ENCODE measurements at places on chromosomes 7 and 10. TPM values are rescaled to one million over a fixed set of nuclear protein-coding genes. Genes with fewer than 3 reads are reported as not detected.

- DNase-seq = no peak
These were observed 32.3 kb downstream of the ATRNL1 start for GRCh38 chr10:115125505-115125904.

DNA sequence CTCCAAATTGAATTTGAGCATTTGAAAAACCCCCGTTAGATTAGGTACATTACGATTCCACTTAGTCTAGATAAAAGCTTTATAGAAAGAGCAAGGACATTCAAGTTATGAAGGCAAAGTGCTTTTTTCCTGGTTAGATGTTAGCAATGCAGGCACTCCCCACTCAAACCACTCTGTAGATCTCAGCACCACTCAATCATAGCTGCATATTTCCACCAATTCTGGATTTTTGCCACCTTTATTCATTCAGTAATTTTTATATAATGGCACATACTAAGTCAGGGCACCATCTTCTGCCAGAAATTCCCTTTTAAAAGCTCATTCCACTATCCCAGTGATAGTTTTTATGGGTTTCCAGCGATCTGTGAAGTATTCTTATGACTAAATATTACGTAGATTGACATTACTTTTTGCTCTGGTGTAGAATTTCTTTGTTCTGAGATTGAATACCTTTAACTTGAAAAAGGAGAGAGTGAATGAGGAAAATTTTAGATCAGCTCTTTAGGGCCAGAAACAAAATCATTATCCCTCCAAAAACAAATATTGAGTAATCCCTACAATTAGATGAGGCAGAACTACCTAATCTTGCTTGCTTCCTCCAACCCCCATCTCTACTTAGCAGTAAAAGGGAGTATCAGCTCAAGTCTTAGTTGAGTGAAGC, 51.6 kb downstream of the RNLS start:
- DNase-seq = no peak

GRCh38 chr7:753190-753589, 26.1 kb upstream of the PRKAR1B start:
- no peak for DNase-seq

DNA sequence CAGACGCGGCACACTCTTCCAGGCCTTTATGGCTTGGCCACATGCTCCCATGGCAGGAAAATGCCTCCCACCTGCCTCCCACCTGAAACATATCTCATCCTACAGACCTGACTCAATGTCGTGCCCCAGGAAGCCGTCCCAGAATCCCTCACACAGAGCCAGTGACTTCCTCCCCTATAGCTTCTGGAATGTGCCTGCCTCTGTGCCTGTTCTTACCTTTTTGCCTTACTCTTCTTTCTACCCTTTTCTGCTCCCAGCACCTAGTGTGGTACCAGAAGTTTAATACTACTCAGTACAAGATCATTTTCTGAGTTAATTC, 123.9 kb upstream of the STK17A start:
- no peak for DNase-seq

GRCh38 chr10:111037858-111038257, 39.0 kb upstream of the ADRA2A start:
- DNase-seq = no peak

DNA sequence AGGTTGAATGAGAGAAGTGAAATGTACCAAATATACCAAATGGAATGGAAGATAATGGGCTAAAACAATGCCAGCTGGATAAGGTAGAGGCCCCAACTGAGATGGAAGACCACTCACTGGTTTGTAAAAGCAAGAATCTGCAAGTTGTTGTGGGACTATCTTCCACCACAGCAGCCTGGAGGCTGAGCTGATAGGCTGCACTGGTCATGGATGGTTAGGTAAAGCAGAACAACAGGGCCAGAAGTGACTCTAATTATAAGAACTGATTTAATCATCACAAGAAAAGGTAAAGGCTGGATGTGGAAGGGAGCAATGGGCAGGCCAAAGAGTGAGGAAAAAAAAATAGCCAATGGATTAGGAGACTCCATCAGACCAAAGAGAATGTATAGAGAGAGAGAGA, 11.8 kb downstream of the TFEC start:
- no peak for DNase-seq

DNA sequence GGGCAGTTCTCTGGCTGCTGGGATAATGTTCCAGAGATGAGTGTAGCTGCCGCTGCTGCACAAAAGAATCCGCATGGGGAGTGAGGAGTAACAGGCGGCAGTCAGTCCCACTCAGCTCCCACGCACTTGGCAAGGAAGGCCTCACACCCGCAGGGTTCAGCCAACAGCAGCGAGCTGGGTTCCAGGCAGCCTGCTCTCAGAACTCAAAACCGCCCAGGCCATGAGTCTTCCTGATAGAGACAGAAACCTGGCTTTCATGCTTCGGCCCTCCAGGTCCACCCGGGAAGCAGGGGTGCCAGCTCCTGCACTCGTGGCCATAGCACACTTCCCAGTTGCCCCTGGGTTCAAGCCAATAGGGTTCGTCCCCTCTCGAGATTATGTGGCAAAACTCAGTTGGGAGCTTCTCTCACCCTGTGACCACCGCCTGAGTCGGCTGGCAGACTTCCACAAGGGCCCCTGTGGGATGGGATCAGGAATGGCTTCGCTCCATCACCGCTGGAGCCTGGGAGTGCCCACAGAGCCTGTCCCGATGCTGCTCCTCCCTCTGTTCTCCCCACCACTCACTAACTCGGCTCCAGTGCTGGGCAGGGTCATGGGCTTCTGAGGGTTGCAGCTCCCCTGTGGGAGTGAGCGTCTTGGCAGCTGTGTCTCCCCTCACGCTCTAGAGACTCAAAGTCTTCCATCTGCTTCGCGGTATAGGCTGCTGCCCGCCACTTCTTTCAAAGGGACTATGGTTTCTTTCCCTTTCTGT, 20.6 kb downstream of the CLRN3 start:
- DNase-seq = no peak

DNA sequence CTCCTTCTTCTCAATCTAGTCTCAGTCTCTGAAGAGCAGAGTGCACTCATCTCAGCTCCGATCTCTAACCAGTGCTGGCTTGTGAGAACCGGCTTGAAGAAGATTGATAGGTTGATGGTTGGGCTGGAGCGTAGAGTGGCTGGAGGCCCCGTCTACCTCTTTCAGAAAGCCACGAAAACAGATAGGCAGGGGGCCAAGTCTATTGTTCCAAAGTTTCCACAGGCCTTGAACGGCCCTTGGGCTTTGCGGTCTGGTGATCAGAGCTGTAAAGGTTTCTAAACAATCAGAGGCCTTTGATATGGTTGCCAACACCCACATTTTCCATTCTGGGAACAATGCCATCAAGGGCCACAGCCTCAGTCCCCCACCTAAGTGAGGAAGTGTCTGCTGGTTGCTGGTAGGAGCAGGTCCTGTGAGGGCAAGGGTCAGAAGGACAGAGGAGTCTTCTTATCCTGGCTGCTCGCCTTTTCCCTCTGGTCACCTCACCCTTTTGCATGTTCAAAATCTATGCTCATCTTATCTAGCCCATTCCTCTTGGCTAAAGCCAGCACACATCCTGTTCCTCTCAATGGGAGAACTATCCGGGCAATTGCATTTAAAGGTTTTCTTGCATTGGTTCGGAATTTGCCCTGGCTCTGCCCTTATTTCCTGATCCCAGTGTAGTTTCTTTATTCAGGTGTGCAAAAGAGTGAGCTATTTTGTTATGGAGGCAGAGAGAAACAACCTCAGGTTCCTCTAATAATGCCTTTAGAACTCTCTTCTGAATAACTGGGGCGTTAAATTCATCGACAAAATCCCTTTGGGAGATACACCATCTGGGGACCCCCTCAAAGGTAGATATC, 70.3 kb upstream of the KMT2E start:
- DNase-seq = no peak

- no peak for DNase-seq
These were observed 133.1 kb downstream of the IQUB start for GRCh38 chr7:123401295-123401694.

DNA sequence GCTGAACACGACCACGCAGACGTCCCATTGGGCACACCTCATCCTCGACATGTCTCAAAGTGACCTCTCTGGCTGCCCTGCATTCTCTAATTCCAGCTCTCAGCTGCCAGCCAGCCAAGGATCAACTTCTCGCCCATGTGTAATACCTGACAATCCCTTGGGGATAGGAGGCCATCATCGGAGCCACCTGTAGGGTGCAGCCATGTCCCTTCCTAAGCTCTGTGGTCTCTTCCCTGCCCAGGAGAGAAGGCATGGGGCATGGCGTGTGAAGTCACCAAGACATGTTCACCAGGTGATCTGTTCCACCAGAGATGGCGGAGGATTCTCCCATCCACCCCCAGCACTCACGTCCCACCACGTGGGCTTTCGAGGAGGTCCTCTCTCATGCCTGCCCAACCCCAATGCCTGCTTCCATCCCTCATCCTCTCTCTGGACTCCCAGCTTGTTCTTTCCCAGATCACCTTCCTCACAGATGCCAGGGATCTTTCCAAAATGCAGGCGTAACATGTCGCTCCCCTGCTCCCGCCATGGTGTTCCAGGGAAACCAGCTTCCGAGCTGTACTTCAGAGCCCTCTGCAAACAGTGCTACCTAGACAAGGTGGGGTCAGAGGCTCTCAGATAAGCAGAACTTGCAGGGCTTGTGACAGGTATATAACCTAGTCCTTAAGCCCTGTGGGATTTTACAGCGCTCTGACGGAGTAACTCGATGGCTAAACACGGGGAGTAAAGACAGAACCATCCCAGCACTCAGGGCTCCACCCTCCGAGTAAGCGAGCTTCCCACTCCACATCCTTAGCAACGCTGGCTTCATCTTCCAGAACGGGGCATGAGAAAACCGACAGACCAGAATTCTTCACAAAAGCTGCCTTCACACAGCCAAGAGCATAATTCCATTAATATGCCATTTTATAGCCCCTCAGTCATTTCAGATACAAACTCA, 41.1 kb downstream of the BRI3 start:
- DNase-seq = no peak

DNA sequence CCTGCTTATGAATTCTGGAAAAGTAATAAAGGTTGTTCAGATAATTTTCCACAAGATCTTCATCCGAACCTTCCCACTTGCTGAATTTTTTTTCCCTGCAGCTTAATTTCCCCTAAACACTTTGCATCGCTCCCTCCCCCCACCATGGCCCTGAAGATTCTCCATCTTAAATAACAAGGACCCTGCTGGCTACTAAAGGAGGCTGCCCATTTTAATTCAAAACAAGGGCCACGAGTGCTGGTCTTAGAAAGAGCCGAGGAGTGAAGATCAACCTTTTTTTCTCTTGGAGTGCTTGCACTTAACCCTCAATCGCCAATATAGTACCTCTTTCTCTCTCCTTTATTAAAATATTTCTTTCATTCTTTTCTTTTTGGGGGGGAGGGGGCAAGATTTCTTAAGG, 9.2 kb upstream of the SP8 start:
- DNase-seq = no peak

GRCh38 chr10:88966797-88967196, 14.2 kb upstream of the ACTA2 start:
- DNase-seq = no peak

DNA sequence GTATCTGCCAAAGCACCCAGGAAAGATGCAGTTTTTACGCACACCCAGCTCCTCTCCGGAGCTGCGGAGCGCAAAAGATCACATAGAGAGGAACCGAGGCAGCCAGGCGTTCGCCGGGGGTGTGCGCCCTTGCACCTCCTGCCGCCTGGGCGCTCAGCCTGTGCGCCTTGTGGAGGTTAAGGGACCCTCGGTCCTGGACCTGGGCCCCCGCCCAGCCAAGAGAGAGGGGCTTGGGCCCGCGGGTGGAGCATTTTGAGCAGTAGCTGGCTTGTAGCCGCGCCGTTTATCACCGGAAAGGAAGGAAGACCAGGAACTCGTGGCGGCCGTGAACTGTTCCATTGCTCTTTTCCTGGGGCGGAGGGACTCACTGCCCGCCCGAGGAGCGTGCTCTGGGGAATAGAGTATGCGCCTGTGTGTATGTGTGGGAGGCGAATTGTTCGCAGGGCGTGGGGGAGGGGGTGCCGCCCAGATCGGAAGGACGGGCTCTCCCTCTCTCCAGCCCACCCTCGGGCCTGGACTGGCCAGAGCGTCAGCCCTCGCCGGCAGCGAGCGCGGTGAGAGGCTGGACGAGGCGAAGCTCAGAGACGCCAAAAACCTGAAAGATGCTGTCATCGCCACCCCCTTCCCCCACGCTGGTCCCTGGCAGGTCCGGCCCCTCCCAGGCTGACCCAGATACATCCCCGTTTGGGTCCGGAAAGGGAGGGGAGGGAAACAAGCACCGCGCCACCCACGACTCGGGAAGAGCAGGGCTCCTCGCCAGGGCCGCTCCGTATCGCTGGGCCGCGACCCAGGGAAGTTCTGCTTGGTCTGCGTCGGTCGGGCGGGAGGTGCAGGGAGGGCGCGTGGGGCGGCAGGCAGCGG, 1.2 kb upstream of the WNT2 start:
- no peak for DNase-seq

DNA sequence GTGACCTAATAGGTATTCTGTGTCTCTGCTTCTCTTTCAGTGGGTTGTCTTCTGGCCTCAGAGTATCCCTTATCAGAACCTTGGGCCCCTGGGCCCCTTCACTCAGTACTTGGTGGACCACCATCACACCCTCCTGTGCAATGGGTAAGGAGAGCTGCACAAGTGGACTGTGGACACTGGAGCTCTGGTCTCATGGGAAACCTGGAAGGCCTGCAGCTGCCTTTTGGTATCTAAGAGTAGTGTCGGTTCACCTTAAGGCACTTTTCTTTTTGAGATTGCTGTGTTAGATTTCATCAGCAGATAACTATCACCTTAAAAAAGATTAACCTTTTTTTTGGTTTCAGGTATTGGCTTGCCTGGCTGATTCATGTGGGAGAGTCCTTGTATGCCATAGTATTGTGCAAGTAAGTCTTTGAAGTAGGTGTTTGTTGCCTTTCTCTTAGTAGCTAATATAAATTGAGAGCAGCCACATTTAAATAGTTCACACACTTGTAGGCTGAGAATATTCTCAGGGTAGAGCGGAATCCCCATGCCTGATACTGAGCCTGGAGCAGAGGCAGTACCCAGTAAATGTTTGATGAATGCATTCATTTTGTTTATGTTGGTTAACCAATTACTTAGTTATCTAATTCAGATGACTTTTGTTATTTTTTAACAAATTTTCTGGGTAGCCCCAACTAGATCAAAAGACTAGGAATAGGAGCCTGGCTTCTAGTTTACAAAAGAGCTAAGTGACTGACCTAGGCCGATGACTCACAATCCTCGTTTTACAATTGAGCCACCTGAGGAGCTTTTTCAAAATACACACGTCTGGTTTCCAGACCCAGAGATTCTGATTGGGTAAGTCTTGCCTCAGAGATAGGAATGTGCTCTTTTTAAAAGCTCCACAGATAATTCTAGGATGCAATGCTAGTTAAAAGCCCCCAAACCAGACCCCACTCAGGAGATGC, 3.6 kb downstream of the TMEM254 start:
- no peak for DNase-seq

- no peak for DNase-seq
These were observed 101.1 kb downstream of the RAB11FIP2 start for GRCh38 chr10:117945651-117946050.

The TLX1 gene
- total RNA-seq = 0.79 TPM

The GRID1 gene
- 0.14 TPM for total RNA-seq

The SSC4D gene
- total RNA-seq = 1.2 TPM

The SUN3 gene
- total RNA-seq = not detected
